ENCODE measurements at places on chromosomes 3 and 15.

- no peak for DNase-seq
Observed at GRCh38 chr15:80557441-80558234, 137.5 kb upstream of the ABHD17C start.

- no peak for DNase-seq
Observed at GRCh38 chr3:144556392-144556791, 584.8 kb downstream of the DIPK2A start.

DNA sequence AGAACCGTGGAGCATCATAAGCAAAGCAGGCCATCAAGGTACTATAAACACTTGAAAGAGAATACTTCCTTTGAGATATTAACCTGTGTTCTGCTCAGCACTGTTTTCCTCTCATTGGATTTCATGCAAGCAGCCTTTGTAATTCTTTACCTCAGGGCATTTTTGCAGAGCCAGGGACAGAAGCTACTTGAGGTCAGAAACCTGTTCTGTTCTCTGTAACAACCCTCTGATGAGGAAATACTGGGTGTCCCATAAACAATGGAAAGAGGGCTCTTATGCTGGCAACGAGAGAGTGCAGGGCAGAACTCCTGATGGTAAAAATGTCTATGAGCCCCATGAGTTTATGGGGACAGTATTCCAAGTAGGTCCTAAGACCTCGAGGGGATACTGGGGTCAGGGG lies 66.0 kb downstream of the DCLK3 start:
- no peak for DNase-seq

DNA sequence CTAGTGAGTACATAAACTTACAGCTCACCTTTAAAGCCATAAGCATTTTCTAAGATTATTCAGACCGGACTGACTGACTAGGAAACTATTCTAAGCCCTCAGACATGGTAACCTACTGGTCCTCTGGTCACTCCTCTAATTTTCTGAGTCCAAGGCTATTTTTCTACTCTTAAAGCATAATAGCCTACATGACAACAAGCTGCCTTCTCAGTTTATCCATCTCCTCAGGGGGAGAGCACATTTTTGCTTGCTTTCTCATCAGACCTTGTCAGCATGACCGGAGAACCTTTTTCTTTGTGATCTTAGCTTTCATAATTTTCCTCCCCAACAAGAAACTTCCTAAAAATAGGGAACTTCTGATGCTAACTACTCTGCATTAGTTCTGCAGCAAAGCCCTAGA lies 38.4 kb downstream of the UBP1 start:
- DNase-seq, result no peak

- no peak for DNase-seq
Observed at GRCh38 chr15:74041311-74041756, 41.0 kb downstream of the GOLGA6A start.

DNA sequence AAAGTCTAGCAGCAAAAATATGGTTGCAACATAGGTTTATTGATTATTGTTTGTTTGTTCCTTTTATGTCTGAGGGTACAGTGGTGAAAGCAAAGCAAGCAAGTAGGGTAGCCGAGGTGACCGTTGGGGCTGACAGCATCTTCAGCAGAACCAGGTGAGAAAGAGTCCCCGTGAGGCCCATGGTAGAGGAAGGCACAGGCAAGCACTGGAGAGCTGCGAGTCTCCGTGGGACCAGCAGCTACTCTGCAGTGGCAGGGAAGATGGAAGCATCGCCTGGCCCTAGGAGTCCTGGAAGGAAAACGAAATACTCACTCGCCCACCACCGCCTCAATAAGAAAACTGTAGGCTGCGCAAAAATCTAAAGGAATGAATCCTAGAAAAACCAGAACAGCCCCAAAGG lies 25.3 kb upstream of the GABRA5 start:
- DNase-seq, result no peak

- no peak for DNase-seq
Observed at GRCh38 chr3:146550070-146550615, 5.7 kb upstream of the PLSCR1 start.
